T-helper 17 cell (primary cell): ENCODE measurements at places on chromosomes 11 and 22.
A peak's percentile ranks its signal among the peaks of the same experiment; 100 is the strongest.

DNA sequence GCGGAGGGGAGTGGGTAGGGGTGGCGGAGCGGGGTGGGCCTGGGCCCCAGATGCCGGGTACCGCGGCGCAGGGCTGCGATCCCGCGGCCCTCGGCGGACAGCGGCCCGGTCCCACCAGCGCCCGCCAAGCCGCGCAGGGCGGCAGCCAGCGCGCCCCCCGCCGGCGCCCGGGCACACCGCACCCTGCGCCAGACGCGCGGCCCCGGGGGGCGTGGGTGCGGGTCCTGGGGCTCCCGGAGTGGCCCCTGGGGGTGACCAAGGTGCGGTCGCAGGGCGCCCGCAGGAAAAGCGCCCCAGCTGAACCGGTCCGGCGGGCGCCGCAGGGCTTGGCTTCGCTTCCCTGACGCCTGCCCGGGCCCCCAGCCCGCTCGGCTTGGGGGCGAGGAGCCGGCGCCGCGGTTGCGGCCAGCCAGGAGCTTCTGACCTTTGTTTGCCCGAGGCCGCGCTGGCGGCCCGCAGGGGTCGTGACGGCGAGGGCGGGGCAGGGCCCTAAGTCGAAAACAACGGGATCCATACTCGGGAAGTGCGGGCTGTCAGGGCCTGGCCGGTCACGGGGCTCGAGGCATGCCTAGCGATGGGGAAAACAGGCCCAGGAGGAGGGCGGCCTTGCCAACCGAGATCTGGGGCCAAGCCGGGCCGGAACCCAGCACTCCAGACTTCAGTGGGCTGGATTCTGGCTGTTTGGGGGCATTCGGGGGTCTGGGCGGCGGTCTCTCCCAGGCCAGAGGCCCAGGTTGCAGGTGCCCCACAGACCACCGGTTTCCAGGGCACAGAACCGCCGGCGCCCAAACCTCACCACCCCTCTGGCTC lies 581 bp upstream of the AP5B1 start:
- H3K4me1 ChIP-seq: peaks cover 24% of the 10 kb centered on the region
- DNase-seq: no peak
- H3K27me3 ChIP-seq: peaks cover 7% of the 10 kb centered on the region
- H3K4me3 ChIP-seq: peak overlapping the region; percentile 28

- no peaks in the 10 kb centered on the region for H3K4me1 ChIP-seq
- no peaks in the 10 kb centered on the region for H3K27me3 ChIP-seq
- no peak overlapping the region for H3K27ac ChIP-seq
- DNase-seq: no peak
These were observed 291.8 kb downstream of the AASDHPPT start for GRCh38 chr11:106369224-106369623.

- no peak overlapping the region for H3K27ac ChIP-seq
- H3K4me3 ChIP-seq: peak overlapping the region; percentile 19
- H3K36me3 ChIP-seq: no peaks in the 10 kb centered on the region
- peaks cover 3% of the 10 kb centered on the region for H3K4me1 ChIP-seq
- DNase-seq: no peak
These were observed 23.3 kb upstream of the WEE1 start for GRCh38 chr11:9550191-9550628.

GRCh38 chr11:118622376-118623268 lies 15.2 kb downstream of the PHLDB1 start:
- no peak overlapping the region for H3K4me3 ChIP-seq
- H3K4me1 ChIP-seq: peaks cover 14% of the 10 kb centered on the region
- no peak for DNase-seq

GRCh38 chr11:32348502-32348901 lies 86.8 kb downstream of the WT1 start:
- H3K4me1 ChIP-seq: peaks cover 5% of the 10 kb centered on the region
- peaks cover 52% of the 10 kb centered on the region for H3K27me3 ChIP-seq
- DNase-seq: no peak
- H3K4me3 ChIP-seq: no peak overlapping the region
- H3K36me3 ChIP-seq: no peaks in the 10 kb centered on the region

DNA sequence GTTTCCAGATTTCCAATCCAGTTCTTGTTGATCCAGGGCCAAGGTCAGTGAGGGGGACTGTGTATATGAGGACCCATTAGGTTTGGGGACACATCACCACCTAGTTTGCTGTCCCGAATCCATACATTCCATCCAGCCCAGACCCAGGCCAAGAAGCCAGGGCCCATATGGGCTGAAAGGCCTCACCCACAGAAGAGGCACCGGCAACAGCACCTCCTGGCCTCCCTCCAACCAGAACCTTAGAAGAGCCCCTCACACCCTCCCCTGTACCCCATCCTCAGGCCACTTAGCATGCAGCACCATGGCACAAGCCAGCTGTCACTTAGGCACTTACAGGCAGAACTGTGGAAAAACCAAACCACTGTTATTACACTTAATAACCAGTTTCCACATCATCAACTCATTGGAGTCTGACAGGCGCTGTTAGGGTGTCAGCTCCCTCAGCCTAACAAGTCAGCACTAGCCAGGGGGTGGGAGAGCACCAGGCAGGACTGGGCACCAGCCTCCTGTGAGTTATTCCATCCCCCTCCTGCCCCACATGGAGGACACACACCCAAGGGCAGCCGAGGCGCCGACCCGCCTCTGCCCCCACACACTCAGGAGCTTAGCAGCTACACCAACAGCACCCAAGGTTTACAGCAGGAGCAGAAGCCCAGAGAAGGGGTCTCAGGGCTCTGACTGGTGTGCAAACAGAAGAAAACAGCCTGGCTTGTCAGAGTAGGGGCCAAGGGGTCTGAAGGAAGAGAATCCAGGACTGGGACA lies 132.0 kb downstream of the BUD13 start:
- peaks cover 2% of the 10 kb centered on the region for H3K36me3 ChIP-seq
- H3K27ac ChIP-seq: no peak overlapping the region
- no peak for DNase-seq
- H3K4me1 ChIP-seq: peaks cover 2% of the 10 kb centered on the region
